ENCODE measurements at places on chromosomes 5 and 9.

GRCh38 chr9:83691492-83691891 is 16.3 kb downstream of the UBQLN1 start:
- no peak for DNase-seq

DNA sequence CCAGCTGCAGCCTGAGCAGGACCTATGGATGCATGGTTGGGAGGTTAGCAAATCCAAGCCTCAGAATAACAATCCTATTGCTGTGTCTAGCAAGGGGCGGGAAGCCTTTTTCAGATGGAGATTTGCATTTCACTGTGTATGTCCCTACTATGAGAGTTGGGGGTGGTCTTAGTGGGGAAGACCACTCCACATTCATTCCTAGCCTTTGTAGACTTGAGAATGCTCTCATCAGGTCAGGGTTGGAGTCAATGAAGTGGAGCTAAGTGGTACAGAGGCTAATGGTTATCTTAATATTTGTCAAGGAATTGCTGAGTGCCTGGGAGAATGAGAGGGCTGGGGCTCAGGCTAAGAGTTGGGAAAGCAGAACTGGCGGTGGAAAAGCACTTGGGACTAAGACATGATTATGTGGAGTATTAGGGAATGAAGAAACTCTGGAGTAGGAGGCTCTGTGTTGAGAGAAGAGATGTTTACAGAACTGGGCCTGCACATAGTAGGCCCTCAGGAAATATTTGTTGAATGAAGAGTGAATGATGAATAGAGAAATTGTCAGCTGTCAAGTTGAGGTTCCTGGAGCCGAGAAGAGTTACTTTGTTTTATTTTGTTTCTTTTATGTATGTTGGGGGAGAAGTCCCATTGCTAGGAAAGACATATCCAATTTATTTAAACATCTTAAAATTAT is 175.5 kb upstream of the SPRY4 start:
- no peak for DNase-seq

DNA sequence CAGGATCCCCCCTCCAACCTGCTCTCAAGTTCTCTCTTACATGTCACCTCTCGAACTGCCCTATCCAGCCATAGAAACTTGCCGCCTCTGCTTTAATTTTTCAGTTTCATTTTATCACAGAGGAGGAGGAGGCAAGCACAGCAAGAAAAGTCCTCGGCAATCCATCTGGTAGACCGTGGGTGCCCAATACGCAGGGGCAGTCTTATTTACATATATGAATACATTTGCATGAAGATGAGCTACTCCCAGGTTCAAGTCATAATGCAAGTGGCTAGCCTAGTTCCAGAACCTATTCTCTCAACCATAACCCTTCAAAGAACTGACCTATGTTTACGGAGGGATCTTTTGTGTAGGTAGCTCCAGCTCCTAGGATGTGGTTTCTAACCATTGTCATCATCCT is 223.2 kb upstream of the PANK3 start:
- DNase-seq = no peak

- DNase-seq = no peak
Observed at GRCh38 chr5:5751987-5752386, 329.5 kb downstream of the ICE1 start.

DNA sequence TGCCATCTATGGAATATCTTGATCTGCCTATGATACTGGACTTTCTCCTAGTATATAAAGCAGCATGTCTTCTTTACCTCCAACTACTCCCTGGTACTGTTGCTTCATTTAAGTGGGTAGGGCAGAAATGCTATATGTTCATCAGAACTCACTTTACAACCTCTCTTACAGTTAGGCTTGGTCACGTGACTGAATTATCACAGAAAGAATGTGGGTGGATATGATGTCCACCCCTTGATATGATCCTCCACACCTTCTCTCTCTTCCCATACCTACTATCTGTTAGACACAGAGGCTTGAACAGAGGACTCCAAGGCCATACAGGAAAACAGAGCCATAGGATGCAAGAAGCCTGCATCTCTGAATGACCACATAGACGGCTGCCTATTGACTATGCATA is 19.8 kb downstream of the CRHBP start:
- DNase-seq = peak; percentile 63

DNA sequence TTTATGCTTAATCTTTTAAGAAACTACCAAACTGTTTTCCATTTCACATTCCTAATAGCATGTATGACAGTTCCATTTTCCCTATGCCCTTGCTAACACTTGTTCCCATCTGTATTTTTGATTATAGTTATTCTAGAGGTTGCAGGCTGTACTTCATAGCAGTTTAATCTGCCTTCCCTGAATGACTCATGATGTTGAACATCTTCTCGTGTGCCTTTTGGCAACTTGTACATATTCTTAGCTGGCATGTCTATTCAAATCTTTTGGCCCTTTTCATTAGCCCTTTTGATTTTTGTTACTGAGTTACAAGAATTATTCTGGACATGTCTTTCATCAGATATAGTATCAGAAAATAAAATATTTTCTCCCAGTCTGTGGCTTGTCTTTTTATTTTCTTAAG is 320.3 kb downstream of the DIRAS2 start:
- no peak for DNase-seq

DNA sequence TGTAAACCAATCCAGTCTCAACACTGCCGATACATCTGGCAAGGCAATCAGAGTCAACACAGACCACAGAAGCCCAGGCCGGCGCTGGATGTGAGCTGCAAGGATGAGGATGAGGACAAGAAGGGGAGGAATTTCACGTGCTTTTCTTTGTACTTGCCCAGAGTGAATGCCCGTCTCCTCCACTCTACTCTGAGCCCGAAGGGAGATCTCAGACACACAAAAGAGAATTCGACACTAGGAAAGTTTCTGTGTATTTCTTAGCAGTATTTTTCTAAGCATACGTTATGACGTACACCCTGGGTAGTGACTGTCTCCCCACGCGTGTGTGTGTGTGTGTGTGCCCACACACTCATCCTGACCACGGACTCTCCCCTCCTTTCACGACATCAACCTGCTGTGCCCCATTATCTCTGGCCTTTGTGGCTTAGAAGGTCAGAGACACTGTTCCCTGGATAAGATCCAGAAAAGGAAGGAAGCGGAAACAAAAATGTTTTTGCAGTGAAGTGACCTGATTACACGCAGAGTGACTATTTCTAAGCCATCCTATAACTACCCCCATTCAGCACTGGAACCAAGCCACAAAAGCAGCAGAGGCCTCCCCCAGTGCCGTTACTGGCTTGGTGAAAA is 227.3 kb upstream of the DAPK1 start:
- peak; percentile 18 for DNase-seq

- DNase-seq = no peak
Observed at GRCh38 chr5:169647566-169647965, 10.5 kb downstream of the DOCK2 start.

- peak; percentile 61 for DNase-seq
Observed at GRCh38 chr9:14271093-14271673, 42.8 kb downstream of the NFIB start.

GRCh38 chr5:164497311-164498064 is 992.1 kb downstream of the MAT2B start:
- no peak for DNase-seq

GRCh38 chr9:99833735-99834134 is 12.1 kb downstream of the NR4A3 start:
- DNase-seq = no peak

GRCh38 chr5:122805481-122805880 is 30.6 kb downstream of the SNX2 start:
- DNase-seq = no peak

GRCh38 chr9:89929673-89930480 is 325.1 kb downstream of the GADD45G start:
- DNase-seq = peak; percentile 27

- no peak for DNase-seq
Observed at GRCh38 chr5:83418356-83419321, 52.9 kb upstream of the VCAN start.

GRCh38 chr9:33225319-33226147 is 14.4 kb upstream of the SPINK4 start:
- peak; percentile 69 for DNase-seq

GRCh38 chr5:178462816-178463215 is 127.4 kb downstream of the COL23A1 start:
- DNase-seq = no peak

GRCh38 chr5:151101746-151102145 is 20.9 kb upstream of the TNIP1 start:
- DNase-seq = no peak

DNA sequence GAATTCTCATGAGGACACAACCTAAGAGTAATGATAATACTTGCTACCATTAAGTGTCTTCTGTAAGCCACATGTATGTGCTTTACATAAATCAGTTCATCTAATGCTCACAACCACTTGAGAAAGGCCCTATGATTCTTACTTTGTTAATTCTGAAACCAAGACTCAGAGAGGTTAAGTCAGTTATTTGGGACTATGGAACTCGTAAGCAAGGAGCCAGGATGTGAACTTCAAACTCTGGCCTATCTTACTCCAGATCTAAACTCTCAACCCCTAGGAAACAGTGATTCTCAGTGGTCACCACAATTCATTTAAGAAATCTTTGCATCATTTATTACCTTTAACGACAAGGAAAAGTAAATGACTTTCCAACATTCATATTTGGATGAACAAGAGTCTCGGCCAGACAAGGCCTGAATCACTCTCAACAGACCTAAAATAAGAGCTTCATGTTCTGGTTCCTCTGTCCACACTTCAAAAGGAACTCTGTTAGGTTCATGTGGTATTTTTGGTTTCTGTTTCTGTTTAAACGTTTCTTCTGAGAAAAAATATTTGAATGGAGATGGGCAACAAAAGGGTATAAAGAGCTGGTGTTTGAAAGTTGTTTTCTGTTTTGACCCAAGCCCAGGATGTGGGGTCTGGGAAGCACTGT is 104.8 kb downstream of the LPAR1 start:
- DNase-seq = no peak

DNA sequence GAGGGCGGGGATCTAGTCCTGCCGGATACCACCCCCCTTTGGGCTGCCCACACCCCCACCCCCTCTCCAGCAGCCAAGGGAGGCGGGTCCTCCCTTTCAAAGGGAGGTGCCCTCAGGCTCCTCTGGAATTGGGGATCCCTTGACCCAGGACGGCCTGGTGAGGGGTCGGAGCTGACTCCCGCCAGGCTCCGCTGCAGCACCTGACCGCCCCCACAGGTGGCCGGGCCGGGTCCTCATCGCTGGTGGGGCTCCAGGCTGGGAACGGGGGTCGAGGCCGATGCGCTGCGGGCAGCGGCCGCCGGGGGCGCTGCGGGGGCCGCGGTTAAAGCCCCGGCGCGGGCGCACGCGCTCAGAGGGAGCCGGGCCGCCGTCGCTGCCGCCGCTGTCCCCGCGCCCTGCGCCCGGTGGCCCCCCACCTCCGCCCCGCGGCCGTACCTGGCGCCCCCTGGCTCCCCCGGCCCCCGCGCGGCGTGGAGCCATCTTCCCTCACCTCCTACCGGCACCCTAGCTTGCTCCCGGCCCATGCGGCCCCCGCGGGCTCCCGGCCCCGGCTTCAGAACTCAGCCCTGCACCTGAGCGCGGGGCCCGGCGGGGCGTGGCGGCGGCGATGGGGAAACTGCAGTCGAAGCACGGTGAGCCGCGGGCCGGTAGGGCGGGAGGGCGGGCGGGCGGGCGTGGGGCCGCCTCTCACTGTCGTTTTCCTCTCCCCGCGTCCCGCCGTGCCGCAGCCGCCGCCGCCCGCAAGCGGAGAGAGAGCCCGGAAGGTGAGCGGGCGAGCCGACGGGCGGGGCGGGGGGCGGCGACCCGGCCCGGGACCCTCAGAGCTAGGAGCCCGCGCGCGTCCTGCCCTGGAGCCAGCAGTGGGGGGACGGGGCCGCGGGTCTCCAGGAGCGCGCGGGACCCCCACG is at the start of gene NKD2:
NKD2 (plus strand) TSS at position 352 of the 908 bp plus-strand sequence; CDS start at position 608, 256 bp downstream.
- DNase-seq = no peak

DNA sequence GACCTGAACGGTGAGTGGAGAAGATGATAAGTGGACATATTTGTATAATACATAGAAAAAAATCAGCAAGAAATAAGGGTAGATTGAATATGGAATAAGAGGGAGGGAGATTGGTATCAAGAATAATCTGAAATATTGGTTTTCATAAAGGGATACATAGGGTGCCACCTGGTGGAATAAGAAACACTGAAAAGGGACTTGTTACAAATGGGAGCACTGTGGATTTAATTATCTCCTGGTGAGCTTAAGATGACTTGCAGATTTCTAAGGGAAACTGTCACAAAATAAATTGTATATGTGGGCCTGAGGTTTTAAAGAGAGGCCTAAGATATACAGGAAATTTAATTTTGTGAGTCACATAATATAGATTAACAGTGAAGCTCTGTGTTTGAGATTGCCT is 1403.5 kb upstream of the CDH18 start:
- DNase-seq = no peak

- no peak for DNase-seq
Observed at GRCh38 chr5:138541511-138542179, 1.4 kb downstream of the ETF1 start.

GRCh38 chr9:2179567-2179966 is 164.4 kb downstream of the SMARCA2 start:
- no peak for DNase-seq

- DNase-seq = peak; percentile 33
Observed at GRCh38 chr5:102545175-102545574, 46.4 kb upstream of the SLCO6A1 start.

DNA sequence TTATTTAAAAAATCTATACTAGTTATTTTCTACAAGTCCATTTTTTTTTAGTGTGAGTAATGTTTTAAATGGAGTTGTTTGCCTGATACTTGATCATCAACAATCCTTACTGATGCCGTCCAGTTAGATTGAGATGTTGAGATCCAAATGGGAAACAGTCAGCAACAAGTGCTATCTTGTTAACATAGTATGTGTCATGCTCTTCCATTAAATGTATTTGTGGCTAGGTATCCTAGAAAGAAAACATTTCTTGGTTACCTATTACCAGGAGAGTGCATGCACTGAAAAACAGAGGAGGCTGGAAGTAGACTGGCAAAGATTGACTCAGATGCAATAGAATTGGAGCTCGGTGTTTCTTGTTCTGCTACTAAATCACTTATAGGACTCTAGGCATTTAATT is 123.4 kb upstream of the MAN2A1 start:
- no peak for DNase-seq

GRCh38 chr9:133141833-133142595 is 21.0 kb upstream of the RALGDS start:
- DNase-seq = peak; percentile 54

- no peak for DNase-seq
Observed at GRCh38 chr5:136064510-136064909, 35.7 kb downstream of the TGFBI start.

DNA sequence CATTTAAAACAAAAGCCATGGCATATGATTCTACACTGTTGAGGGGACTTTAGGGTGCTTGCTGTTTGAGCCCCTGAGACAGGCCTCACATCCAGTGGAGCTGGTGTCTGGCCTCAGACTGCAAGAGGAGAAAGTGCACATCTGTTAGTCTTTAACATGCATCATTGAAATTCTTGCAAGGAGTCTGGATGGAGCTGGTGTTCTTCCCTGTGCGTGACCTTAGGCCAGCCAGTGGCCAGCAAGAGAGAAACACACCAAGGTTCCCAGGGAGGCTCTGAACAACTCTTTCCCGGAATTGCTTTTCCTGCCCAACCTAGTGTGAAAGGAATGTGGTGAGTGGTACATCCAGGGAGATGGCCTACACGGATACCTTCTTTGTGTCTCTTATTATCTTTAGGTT is 282.8 kb upstream of the TNC start:
- DNase-seq = peak; percentile 16

- no peak for DNase-seq
Observed at GRCh38 chr5:108579236-108579635, 168.5 kb upstream of the FER start.

All from large intestine (tissue), 12 donors.